A549 treated with Hydrocortisone at 1 μM for 4 hours (cell line): ENCODE measurements at places on chromosomes 5 and 9. TPM values are rescaled to one million over a fixed set of nuclear protein-coding genes. Genes with fewer than 3 reads are reported as not detected.

MCTP1 gene
- 8.7 to 11.5 TPM (median 10.3 TPM) in 5 replicates for total RNA-seq

APBA1 gene
- total RNA-seq = 0.09 to 0.56 TPM (median 0.12 TPM) in 5 replicates

PCDHB3 gene
- 0.03 to 0.07 TPM in 2 of 5 replicates, not detected in the others for total RNA-seq

SLC1A1 gene
- total RNA-seq = 0.85 to 1.3 TPM (median 1.2 TPM) in 5 replicates

GARIN3 gene
- not detected in 5 replicates for total RNA-seq

ADAMTS2 gene
- 0.05 to 0.10 TPM (median 0.09 TPM) in 4 of 5 replicates, not detected in the other for total RNA-seq

SKIC3 gene
- total RNA-seq = 16.9 to 28.9 TPM (median 23.4 TPM) in 5 replicates

C9orf40 gene
- 8.3 to 11.8 TPM (median 10.9 TPM) in 5 replicates for total RNA-seq

OR2V2 gene
- not detected in 5 replicates for total RNA-seq

GPX3 gene
- total RNA-seq = 16.0 to 22.4 TPM (median 19.0 TPM) in 5 replicates

PCDHGB3 gene
- 0.20 to 0.25 TPM (median 0.21 TPM) in 5 replicates for total RNA-seq

IFNK gene
- total RNA-seq = 0.09 TPM in 1 of 5 replicates, not detected in the others

CTNNAL1 gene
- total RNA-seq = 44.7 to 57.0 TPM (median 53.3 TPM) in 5 replicates

LRRC19 gene
- not detected in 5 replicates for total RNA-seq

FAM170A gene
- not detected in 5 replicates for total RNA-seq

CCDC192 gene
- total RNA-seq = not detected in 5 replicates

GMCL2 gene
- not detected in 5 replicates for total RNA-seq

ENTREP1 gene
- total RNA-seq = 0.52 to 0.84 TPM (median 0.76 TPM) in 5 replicates

ADAMTS12 gene
- 6.1 to 7.8 TPM (median 7.3 TPM) in 5 replicates for total RNA-seq

FOXD4 gene
- total RNA-seq = 0.23 to 0.55 TPM (median 0.44 TPM) in 5 replicates

CPLANE1 gene
- 2.9 to 5.3 TPM (median 4.7 TPM) in 5 replicates for total RNA-seq

CD14 gene
- 3.3 to 4.5 TPM (median 4.1 TPM) in 5 replicates for total RNA-seq

TPPP gene
- total RNA-seq = 6.4 to 7.4 TPM (median 7.2 TPM) in 5 replicates

GPX8 gene
- total RNA-seq = 30.0 to 40.2 TPM (median 34.2 TPM) in 5 replicates

ST8SIA4 gene
- 0.18 to 0.33 TPM (median 0.23 TPM) in 5 replicates for total RNA-seq

MGAT4B gene
- 184 to 220 TPM (median 202 TPM) in 5 replicates for total RNA-seq

FOXI1 gene
- not detected in 5 replicates for total RNA-seq

ECM2 gene
- 0.09 to 0.17 TPM (median 0.13 TPM) in 5 replicates for total RNA-seq

SAPCD2 gene
- 17.6 to 24.7 TPM (median 21.7 TPM) in 5 replicates for total RNA-seq

RUFY1 gene
- total RNA-seq = 26.2 to 29.0 TPM (median 27.6 TPM) in 5 replicates

TMC1 gene
- 0.03 to 0.21 TPM (median 0.13 TPM) in 4 of 5 replicates, not detected in the other for total RNA-seq

FCN2 gene
- not detected in 5 replicates for total RNA-seq

SLC6A7 gene
- total RNA-seq = 0.02 TPM in 1 of 5 replicates, not detected in the others

AK3 gene
- 45.0 to 57.4 TPM (median 52.9 TPM) in 5 replicates for total RNA-seq

POU5F2 gene
- total RNA-seq = 0.01 TPM in 1 of 5 replicates, not detected in the others

TEX48 gene
- total RNA-seq = not detected in 5 replicates

SPATA31E1 gene
- total RNA-seq = 0.02 TPM in 1 of 5 replicates, not detected in the others

LARP1 gene
- total RNA-seq = 111 to 171 TPM (median 128 TPM) in 5 replicates

C5 gene
- total RNA-seq = 11.4 to 14.2 TPM (median 12.1 TPM) in 5 replicates

OTP gene
- 0.03 to 0.16 TPM (median 0.13 TPM) in 5 replicates for total RNA-seq

PCDHGB5 gene
- total RNA-seq = 2.0 to 2.6 TPM (median 2.3 TPM) in 5 replicates

SV2C gene
- not detected in 5 replicates for total RNA-seq

IL9 gene
- total RNA-seq = not detected in 5 replicates

CD72 gene
- total RNA-seq = 0.11 to 0.20 TPM (median 0.15 TPM) in 4 of 5 replicates, not detected in the other

EQTN gene
- not detected in 5 replicates for total RNA-seq

OR1K1 gene
- not detected in 5 replicates for total RNA-seq
